ACHN (cell line): ENCODE measurements at places on chromosomes 5 and 9.

- no peak for DNase-seq
These were observed 572.8 kb downstream of the CCDC171 start for GRCh38 chr9:16125629-16126028.

DNA sequence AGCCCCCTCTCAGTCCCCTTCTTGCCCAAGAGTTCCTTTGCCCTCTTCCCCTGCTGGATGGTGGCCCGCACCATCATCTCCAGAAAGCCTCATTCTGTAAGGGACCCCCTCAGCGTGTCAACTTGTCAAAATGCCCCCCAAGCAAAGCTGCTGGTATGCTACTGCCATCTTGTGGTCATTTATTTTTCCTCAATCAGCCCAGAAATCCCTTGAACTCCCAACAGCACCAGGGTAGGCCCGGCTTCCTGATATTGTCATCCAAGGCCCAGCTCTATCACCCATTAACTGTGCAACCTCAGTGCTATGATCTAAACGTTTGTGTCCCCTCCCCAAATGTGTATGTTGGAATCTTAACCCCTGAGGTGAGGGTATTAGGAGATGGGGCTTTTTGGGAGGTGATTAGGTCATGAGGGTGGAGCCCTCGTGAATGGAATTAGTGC lies 53.2 kb upstream of the FBXW11 start:
- DNase-seq: peak; percentile 7

GRCh38 chr9:130311408-130312140 lies 46.0 kb downstream of the HMCN2 start:
- DNase-seq: no peak

GRCh38 chr9:96777426-96777864 lies 442 bp downstream of the ZNF510 start:
- DNase-seq: no peak

- DNase-seq: no peak
These were observed 69.0 kb upstream of the ZSWIM6 start for GRCh38 chr5:61263072-61263471.

DNA sequence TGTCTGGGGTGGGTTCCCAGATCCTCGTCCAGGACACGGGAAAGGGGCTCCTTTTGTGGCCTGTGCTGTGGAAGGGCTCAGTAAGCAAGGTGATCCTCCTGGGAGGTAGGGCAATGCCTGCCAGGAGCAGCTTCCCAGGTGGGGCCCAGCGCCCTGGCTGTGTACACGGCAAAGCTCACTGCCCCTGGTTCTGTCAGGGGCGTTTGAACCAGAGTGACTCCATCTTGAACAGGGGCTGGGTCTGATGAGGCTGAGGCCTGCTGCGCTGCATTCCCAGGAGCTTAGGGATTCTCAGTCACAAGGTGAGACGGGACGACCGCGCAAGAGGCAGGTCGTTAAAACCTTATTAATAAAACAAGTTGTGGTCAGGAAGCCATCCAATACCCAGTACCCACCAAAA lies 19.9 kb upstream of the SLC12A7 start:
- DNase-seq: no peak

DNA sequence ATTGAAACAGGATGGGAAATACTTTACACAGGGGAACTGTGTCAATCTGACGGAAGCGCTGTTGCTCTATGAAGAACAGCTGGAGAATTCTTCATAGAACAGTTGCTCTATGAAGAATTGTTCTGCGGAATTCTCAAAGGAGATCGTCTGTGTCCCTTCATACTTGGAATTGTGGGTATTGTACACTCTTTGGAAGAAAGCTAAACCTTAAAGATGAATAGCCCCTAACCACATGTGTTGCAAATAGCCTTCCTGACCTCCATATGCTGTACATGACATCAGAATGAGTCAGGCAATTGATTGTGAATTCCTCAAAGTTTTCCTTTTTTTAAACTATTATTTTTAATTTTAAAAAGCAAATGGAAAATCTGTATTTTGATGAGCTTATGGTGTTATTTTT lies 15.6 kb downstream of the NIM1K start:
- no peak for DNase-seq

DNA sequence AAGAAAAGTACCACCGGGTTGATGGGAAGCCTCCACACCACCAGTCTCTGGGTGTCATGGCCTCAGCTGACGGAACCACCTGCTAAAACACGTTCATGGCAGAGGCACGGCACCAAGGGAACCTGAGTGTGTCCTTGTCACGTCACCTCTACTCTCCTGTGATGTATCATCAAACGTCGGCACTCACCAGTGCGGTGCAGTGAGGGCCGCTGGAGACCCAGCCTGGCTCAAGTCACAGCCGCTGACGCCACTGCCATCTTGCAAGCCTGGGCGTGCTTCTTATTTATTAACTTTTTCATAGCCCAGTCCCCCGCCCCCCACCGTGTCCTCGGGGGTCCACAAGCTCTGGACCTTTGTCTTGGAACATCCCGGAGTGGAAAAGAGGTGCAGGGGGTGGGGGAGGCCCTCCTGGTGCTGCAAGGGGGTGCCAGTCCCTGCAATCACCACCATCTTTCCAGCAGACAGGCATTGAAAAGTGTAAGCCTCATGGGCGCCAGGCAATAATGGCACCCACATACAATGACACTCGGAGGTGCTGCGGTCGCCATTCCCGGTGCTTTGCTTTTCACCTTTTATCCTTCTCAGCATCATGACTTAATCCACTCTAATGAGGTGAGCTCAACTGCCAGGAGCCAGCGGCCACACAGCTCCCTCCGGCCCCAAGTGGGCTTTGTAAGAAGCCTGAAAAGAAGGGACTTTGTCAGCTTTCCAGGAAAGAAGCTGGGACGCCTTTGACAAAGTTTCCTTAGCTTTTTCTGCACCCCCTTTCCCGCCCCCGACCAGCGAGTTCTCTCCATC lies 202.3 kb upstream of the IRX1 start:
- no peak for DNase-seq

DNA sequence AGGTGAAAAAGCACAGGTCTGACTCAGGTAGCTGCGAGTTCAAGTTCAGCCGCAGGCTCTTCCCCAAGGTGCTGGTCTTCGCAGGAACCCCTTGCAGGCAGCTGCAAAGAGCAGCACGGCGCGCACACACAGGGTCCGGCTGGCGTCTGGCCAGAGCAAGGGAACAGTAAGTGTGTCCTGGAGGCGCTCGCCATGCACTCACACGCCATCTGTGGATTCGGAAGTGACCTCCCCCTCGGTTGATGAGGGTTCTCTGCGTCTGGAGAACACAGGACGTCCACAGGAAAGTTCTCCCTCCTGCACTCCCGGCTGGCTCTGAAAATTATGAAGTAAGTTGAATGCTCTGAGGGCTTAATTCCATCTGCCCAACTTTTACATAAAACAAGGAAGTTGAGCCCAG lies 14.0 kb upstream of the EGFL7 start:
- DNase-seq: no peak

- DNase-seq: no peak
These were observed 6.9 kb downstream of the NEURL1B start for GRCh38 chr5:172648013-172648381.

- no peak for DNase-seq
These were observed 10.4 kb upstream of the PDCD1LG2 start for GRCh38 chr9:5499889-5500398.

GRCh38 chr9:72557549-72557948 lies 36.1 kb downstream of the TMC1 start:
- peak; percentile 74 for DNase-seq

GRCh38 chr9:131543141-131543540 lies 2.2 kb upstream of the PRRT1B start:
- peak; percentile 17 for DNase-seq
